ENCODE measurements at places on chromosomes 11 and 22.
A peak's percentile ranks its signal among the peaks of the same experiment; 100 is the strongest.

- DNase-seq = no peak
These were observed 6.8 kb upstream of the INSC start for GRCh38 chr11:15107730-15108515.

DNA sequence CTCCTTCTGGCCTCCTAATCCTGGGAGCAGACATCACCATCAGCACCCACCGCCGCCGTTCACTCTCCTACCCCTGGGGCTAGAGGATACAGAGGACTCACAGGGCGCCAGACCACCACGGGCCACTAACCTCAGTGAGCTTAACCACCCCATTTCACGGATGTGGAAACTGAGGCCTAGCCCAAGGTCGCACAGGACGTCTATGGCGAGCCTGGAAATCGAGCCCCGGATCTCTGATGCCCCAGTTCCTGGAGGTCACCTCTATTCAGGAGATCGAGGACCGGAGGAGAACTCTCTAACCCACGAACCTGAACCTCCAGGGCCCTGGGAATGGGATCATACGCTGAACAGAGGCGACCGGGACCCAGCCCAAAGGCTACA, 349 bp downstream of the TIMM10 start:
- no peak for DNase-seq

DNA sequence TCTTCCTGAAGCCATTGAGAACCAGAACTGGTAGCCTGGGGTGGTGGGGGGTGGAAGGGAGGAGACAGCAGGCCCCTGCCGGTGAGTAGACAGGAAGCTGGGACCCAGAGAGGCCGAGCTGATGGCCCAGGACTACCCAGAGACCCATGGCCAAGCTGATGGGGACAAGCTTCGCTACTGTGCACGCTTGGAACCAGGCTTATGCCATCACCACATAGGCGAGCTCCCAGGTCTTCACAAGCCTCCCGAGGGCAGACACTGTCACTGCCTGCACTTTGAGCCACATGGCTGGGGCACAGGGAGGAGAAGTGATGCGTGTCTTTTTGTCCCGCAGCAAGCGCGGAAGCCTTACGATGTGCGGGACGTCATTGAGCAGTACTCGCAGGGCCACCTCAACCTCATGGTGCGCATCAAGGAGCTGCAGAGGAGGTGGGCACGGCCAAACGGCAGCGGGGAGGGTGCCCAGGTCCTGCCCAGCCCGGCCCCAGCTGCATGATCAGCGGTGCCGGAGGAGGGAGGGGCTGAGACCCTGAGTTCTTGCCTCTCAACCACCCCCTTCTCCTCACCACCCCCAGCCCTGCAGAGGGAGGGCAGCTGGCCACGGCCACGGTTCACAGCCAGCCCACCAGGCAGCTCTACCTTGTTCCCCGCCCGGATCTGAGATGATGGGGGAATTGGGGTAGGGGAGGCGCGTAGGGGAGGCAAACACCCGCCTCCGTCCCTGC, 76.0 kb upstream of the KCNQ1OT1 start:
- DNase-seq = no peak

GRCh38 chr11:35014346-35014745, 97.9 kb downstream of the PDHX start:
- DNase-seq = no peak

DNA sequence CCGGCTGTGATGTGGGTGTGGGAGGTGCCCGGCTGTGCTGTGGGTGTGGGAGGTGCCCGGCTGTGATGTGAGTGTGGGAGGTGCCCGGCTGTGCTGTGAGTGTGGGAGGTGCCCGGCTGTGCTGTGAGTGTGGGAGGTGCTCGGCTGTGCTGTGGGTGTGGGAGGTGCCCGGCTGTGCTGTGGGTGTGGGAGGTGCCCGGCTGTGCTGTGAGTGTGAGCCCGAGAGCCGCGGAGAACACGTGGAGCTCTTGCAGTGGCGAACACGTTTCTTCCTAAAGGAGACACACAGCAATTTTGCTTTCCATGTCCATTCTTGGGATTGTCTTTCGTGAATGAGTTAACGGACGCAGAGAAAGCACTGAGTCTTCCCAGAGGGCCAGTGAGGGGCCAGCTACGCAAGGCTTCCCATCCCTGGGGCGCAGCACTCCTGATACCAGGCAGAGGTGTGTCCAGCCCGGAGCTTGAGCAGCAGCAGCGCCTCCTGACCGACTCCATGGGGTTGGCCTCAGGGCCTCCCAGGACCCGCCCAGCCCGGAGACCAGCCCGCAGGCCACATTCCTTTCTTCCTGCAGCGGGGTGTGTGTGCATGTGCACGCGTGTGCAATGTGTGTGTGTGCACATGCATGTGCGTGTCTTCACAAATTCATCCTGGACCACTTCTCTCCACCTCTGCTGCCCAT, 245.0 kb upstream of the B3GAT1 start:
- DNase-seq = peak; percentile 10

DNA sequence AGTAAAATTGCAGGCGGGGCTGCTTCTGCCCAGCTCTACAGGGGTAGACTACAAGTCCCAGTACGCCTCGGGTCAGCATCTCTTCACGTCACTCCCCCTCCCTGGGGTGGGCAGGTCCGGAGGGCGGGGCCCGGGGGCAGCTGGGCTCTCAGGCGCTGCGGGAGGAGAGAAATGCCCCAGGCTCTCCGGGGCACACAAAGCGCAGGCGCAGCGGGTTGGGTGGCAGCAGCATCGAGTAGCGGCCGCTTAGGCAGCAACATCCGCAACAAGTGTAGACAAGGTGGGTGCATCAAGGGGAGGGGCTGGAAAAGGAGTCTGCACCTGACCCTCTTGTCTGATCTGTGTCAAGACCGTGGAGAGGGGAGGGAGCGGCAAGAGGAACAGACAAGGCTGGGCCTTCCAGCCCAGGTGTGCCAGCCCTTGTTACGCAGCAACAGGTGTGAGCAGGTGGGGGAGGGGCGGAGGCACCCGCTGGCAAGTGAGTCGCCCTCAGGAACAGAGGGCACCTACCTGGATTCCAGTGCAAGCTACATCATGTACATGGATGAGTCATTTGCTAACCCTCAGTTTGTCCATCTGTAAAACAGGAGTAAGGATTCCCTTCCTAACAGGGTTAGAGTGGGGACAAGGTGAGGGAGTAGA, 1.2 kb downstream of the PLEKHB1 start:
- DNase-seq = peak; percentile 80

DNA sequence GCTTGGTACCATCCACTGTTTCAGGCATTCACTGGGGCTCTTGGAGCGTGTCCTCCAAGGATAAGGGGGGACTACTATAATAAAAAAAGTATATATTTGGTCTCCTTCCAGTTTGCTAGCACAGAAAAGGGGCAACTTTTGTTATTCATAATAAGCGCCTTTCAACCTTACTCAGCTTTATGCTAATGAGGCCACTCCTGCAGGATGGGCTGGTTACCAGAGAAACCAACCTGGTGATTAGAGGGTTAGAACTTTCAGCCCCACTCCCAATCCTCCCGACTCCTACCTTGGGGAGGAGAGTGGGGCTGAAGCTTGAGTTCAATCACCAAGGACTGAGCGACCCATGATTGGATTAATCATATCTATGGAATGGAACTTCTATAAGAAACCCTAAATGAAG, 31.8 kb downstream of the PPFIBP2 start:
- DNase-seq = no peak

Data from retina (tissue), 1 donor.